ENCODE measurements at places on chromosomes 11 and 22.

- no peak overlapping the region for H3K27ac ChIP-seq
- H3K4me1 ChIP-seq: peaks cover 27% of the 10 kb centered on the region
- H3K27me3 ChIP-seq: no peaks in the 10 kb centered on the region
- H3K4me3 ChIP-seq: no peak overlapping the region
- no peak for DNase-seq
- H3K36me3 ChIP-seq: no peaks in the 10 kb centered on the region
Observed at GRCh38 chr11:95301474-95301873, 70.5 kb upstream of the SESN3 start.

GRCh38 chr11:41786087-41786486 lies 326.6 kb upstream of the LRRC4C start:
- H3K27me3 ChIP-seq: no peaks in the 10 kb centered on the region
- H3K27ac ChIP-seq: no peak overlapping the region
- H3K4me1 ChIP-seq: no peaks in the 10 kb centered on the region
- H3K4me3 ChIP-seq: no peak overlapping the region
- no peaks in the 10 kb centered on the region for H3K36me3 ChIP-seq
- no peak for DNase-seq

- no peaks in the 10 kb centered on the region for H3K36me3 ChIP-seq
- H3K27me3 ChIP-seq: peaks cover 5% of the 10 kb centered on the region
- no peaks in the 10 kb centered on the region for H3K4me1 ChIP-seq
- no peak overlapping the region for H3K27ac ChIP-seq
Observed at GRCh38 chr11:123450623-123451022, 20.6 kb downstream of the GRAMD1B start.

GRCh38 chr11:10500757-10501684 lies 40.0 kb downstream of the RNF141 start:
- H3K36me3 ChIP-seq: peaks cover 8% of the 10 kb centered on the region
- no peak overlapping the region for H3K27ac ChIP-seq
- DNase-seq: no peak
- no peak overlapping the region for H3K4me3 ChIP-seq

- peaks cover 6% of the 10 kb centered on the region for H3K36me3 ChIP-seq
- H3K27ac ChIP-seq: no peak overlapping the region
- H3K4me1 ChIP-seq: peaks cover 39% of the 10 kb centered on the region
- no peaks in the 10 kb centered on the region for H3K27me3 ChIP-seq
Observed at GRCh38 chr11:47099918-47100315, 76.8 kb downstream of the ARFGAP2 start.

- H3K27me3 ChIP-seq: no peaks in the 10 kb centered on the region
- no peak overlapping the region for H3K4me3 ChIP-seq
- H3K36me3 ChIP-seq: peaks cover 6% of the 10 kb centered on the region
- no peak for DNase-seq
- H3K27ac ChIP-seq: no peak overlapping the region
Observed at GRCh38 chr11:61737131-61737530, 15.3 kb upstream of the MYRF start.

- DNase-seq: no peak
- H3K27ac ChIP-seq: no peak overlapping the region
- no peaks in the 10 kb centered on the region for H3K36me3 ChIP-seq
- H3K4me1 ChIP-seq: no peaks in the 10 kb centered on the region
Observed at GRCh38 chr11:11510939-11511338, 110.9 kb downstream of the GALNT18 start.

GRCh38 chr22:38753948-38754750 lies 1.6 kb downstream of the SUN2 start:
- no peak for DNase-seq
- peak overlapping the region; percentile 73 for H3K4me3 ChIP-seq
- H3K36me3 ChIP-seq: peaks cover 5% of the 10 kb centered on the region
- no peaks in the 10 kb centered on the region for H3K27me3 ChIP-seq

GRCh38 chr22:45105281-45105702 lies 58.4 kb upstream of the NUP50 start:
- H3K36me3 ChIP-seq: no peaks in the 10 kb centered on the region
- no peak overlapping the region for H3K4me3 ChIP-seq
- DNase-seq: no peak
- no peaks in the 10 kb centered on the region for H3K4me1 ChIP-seq
- peaks cover 52% of the 10 kb centered on the region for H3K27me3 ChIP-seq
- no peak overlapping the region for H3K27ac ChIP-seq

GRCh38 chr11:65781152-65781961 lies 581 bp upstream of the AP5B1 start:
- H3K27me3 ChIP-seq: peaks cover 27% of the 10 kb centered on the region
- peak; percentile 49 for DNase-seq
- H3K4me1 ChIP-seq: peaks cover 8% of the 10 kb centered on the region
- peak overlapping the region; percentile 29 for H3K4me3 ChIP-seq
- H3K36me3 ChIP-seq: no peaks in the 10 kb centered on the region

DNA sequence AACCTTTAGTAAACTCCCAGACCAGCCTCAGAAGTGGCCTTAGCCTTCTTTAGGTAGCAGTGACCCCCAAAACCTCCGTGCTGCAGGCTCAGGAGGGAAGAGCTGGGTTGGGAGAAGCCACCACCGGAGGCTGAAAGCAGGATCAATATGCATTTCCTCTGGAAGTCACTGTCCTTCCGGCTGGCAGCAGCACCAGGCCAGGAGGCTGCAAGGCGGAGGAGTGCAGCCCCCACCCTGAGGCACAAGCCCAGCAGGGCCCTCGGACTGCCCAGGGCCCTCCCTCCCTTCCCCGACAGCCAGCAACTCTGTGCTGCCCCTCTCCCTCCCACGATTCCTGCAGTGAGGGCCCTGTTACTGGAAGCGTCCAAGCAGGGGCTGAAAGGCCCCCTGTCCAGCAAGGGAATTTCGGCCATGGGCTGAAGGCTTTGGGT lies 3.2 kb upstream of the NRXN2 start:
- H3K36me3 ChIP-seq: no peaks in the 10 kb centered on the region
- no peak overlapping the region for H3K27ac ChIP-seq
- no peak for DNase-seq
- no peak overlapping the region for H3K4me3 ChIP-seq
- peaks cover 65% of the 10 kb centered on the region for H3K27me3 ChIP-seq

- H3K36me3 ChIP-seq: no peaks in the 10 kb centered on the region
- DNase-seq: no peak
- no peak overlapping the region for H3K4me3 ChIP-seq
Observed at GRCh38 chr11:97862021-97862420, 1158.7 kb upstream of the CNTN5 start.

GRCh38 chr22:38745676-38746460 lies 9.9 kb downstream of the SUN2 start:
- no peak overlapping the region for H3K27ac ChIP-seq
- no peak for DNase-seq
- H3K27me3 ChIP-seq: no peaks in the 10 kb centered on the region
- no peaks in the 10 kb centered on the region for H3K4me1 ChIP-seq
- H3K4me3 ChIP-seq: no peak overlapping the region

DNA sequence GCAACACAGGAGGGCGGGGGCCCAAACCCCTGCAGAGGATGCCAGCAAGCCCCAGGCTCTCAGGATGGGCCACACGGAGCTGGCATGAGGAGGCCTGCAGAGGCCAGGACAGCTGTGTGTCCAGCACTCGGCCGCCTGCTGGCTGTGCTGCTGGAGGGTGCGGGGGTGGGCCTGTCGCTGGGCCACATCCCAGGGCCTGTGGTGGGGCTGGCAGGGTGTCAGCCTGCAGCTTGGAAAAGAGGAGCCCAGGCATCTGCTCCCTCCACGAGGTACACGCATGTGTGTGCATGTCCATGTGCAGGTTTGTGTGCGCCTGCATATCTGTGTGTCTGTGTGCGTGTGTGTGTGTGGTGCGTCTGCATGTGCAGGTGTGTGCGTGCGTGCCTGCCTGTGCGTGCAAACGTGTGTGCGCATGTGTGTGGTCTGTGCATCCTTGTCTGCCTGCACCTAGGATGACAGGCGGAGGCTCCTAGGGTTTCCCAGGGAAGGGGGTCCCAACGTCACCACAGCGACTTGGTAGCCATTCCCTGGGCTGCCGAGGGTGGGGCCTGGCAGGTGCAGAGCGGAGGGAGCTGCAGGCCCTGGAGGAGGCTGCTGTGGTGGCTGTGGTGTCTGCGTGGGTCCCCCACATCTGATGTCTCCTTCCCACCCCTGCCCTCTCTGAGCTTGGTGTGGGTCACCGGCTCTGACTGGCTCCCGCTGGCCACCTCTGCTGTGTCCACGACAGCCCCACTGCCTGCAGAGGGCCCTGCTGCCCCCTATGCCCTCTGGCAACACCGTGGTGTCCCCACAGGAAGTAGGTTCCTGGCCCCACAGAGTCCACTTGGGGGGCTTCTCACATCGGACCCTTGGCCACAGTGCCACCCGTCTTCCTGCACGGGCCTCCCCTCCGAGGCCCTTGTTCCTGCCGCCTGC lies 17.1 kb downstream of the BRSK2 start:
- H3K27ac ChIP-seq: no peak overlapping the region
- no peak overlapping the region for H3K4me3 ChIP-seq
- no peak for DNase-seq
- no peaks in the 10 kb centered on the region for H3K27me3 ChIP-seq
- H3K4me1 ChIP-seq: peaks cover 11% of the 10 kb centered on the region

- H3K27ac ChIP-seq: no peak overlapping the region
- H3K36me3 ChIP-seq: no peaks in the 10 kb centered on the region
- peaks cover 20% of the 10 kb centered on the region for H3K27me3 ChIP-seq
- DNase-seq: no peak
Observed at GRCh38 chr11:120181376-120181975, 29.4 kb upstream of the OAF start.

DNA sequence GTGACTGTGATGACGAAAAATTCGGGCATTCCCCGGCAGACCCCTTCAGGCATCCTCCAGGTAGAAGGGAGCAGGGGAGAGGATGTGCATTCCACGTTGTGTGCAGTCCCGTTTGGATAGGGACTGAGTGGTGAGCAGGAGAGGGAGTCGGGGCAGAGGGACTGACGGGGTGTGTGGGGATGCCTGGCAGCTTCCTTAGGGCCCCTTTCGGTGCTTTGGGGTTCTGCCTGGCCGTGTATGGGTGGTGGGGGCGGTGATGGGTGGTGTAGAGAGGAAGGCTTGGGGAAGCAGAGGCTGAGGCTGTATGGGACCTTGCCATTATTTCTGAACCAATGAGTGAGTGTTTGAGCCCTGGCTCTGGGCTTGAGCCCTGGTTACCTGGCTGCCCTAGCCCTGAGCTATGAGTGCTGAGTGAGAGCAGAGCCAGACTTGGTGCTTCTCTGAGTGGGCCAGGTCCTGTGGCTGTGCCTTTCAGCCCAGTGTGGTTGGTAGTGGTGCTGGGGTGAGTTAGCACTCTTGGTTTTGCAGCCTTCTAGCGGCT lies 914 bp downstream of the INPPL1 start:
- H3K27ac ChIP-seq: peak overlapping the region; percentile 89
- peak; percentile 10 for DNase-seq
- H3K4me1 ChIP-seq: peaks cover 24% of the 10 kb centered on the region
- no peaks in the 10 kb centered on the region for H3K27me3 ChIP-seq
- peak overlapping the region; percentile 83 for H3K4me3 ChIP-seq

GRCh38 chr11:70618431-70619101 lies 220.2 kb downstream of the CTTN start:
- H3K36me3 ChIP-seq: no peaks in the 10 kb centered on the region
- no peak for DNase-seq
- H3K4me3 ChIP-seq: no peak overlapping the region

DNA sequence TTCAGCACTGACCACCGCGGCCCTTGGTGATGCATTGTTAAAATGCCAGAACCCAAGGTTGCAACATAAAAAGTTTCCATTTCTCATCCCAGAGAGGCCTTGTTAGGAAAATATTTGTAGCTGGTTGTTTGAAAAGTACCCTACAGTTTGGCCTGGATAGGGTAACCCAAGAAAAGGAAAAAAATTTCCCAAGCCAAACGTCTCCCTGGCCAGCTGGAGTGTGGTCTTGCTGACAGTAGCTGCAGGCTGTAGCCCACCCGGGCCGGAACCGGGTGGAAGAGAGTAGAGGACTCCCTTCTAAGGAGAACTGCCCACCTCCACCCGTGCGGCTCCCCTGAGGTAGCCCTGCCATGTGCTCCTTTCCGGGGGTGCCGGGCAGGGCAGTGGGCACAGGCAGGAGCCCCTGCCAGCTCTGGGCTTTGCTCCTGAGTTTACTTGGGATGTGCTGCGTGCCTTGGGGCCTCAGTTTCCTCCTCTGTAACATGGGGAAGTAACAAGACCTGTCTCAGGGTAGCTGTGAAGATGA lies 38.5 kb downstream of the IGHMBP2 start:
- peaks cover 6% of the 10 kb centered on the region for H3K36me3 ChIP-seq
- H3K4me3 ChIP-seq: no peak overlapping the region
- H3K4me1 ChIP-seq: peaks cover 2% of the 10 kb centered on the region
- H3K27ac ChIP-seq: no peak overlapping the region
- no peak for DNase-seq

- H3K27me3 ChIP-seq: peaks cover 5% of the 10 kb centered on the region
- peaks cover 11% of the 10 kb centered on the region for H3K4me1 ChIP-seq
- H3K27ac ChIP-seq: no peak overlapping the region
- no peak overlapping the region for H3K4me3 ChIP-seq
- no peaks in the 10 kb centered on the region for H3K36me3 ChIP-seq
Observed at GRCh38 chr11:133521502-133521901, 10.8 kb downstream of the OPCML start.

DNA sequence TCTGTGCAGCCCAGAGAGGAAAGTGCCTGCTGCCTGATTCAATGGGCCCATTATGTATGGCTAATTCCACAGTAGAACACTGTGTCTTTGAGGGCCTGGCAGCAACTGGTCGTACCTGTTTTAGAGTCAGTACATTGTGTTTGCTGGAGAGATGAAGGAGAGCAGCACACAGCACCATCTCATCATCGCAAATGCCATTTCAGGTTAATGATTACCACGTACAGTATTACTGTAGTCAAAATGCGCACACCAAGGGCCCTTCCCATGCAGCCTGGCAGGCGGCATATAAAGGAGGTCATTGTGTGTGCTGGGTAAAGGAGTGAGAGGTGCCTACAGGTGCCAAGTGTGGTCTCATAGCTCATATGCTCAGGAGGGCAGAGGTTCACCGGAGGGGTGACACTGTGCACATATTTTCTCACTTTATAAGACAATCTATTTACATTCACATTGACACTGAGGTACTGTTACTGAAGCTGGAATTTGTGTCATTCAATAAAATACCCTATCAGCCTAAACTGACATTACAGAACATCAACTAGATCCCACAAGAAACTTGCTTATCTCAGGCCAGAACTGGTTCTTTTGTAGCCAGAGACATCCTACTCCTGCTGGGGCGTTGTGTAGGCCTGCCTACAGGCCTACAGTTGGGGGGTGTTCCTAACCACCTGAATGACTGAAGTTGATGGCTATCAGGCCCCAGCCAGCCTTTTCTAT lies 90.4 kb downstream of the APIP start:
- no peak for DNase-seq
- peaks cover 18% of the 10 kb centered on the region for H3K36me3 ChIP-seq
- H3K27me3 ChIP-seq: no peaks in the 10 kb centered on the region
- peak overlapping the region; percentile 78 for H3K27ac ChIP-seq
- no peak overlapping the region for H3K4me3 ChIP-seq

DNA sequence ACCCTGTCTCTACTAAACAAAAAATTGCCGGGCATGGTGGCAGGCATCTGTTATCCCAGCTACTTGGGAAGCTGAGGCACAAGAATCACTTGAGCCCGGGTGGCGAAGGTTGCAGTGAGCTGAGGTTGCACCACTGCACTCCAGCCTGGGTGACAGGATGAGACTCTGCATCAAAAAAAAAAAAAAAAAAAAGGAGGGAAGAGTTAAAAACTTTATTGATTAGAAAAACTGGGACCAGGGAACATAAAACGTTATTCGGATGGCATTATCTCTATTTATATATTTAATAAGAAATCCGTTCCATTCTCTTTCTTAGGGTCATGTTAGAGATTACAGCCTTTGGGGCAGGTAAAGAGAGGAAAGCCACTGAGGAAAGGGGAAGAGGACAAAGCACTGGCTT lies 197.5 kb downstream of the BCR start:
- H3K27me3 ChIP-seq: peaks cover 38% of the 10 kb centered on the region
- no peaks in the 10 kb centered on the region for H3K36me3 ChIP-seq
- no peak overlapping the region for H3K4me3 ChIP-seq

Data from progenitor cell of endocrine pancreas (in vitro differentiated cells).